Foreskin fibroblast (primary cell): ENCODE measurements at places on chromosomes 5 and 9.

GRCh38 chr5:26259081-26259480 is 779.3 kb downstream of the CDH9 start:
- DNase-seq = no peak

- DNase-seq = no peak
Observed at GRCh38 chr5:178213003-178213461, 8.7 kb downstream of the HNRNPAB start.

DNA sequence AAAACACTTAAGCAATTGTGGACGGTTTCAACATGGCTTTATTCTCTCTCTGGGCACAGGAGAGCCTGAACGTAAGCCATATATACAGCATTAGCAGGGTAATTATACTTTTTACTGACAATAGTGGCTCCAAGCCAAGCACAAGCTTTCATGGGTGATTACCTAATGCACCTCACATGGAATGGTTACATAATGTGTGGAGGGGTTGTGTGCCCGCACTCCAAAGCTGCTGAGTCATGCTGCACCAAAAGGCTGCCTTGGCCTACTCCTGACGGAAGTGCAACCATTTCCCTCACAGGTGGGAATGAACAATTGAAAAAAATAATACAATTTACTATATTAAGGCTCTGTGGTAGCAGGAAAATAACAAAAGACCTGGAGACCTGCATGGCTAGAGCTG is 86.5 kb upstream of the ATP10B start:
- no peak for DNase-seq

DNA sequence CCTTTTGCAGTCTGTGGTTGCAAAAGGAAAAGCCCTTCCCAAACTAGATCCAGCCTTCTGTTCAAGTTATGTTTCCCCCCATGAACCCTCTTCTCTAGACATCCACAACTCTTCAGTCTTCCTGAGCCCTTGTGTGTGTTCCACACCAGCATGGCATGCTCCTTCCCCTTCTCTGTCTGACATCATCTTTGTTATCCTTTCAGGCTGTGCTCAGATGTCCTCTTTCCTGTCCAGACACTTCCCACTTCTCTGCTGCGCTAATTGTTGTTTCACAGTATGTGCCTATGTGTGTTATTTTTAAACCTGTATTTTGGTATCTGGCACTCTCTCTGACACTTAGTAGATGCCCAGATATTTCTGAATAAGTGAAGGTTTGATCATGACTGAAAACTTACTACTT is 38.2 kb downstream of the FOCAD start:
- peak; percentile 19 for DNase-seq

DNA sequence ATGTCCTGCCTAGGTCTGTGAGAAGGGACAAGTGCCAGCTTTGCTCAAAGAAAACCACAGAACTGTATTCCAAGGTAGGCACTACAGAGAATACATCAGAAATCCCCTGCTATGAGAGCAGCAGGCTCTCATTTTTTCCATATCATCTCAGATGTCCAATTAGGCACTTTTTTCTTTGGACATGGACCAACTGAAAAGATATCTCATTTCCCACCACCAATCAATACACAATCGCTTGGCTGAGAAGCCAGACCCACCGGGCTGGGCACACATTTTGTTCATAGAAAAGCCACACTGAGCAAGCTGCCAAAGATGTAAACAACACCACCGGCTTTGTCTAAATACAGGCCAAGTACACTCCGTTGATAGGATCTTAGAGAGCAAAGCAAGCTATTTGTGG is 25.9 kb downstream of the STOM start:
- no peak for DNase-seq

- DNase-seq = peak; percentile 5
Observed at GRCh38 chr5:113382731-113383130, 52.1 kb downstream of the TSSK1B start.

GRCh38 chr9:86778761-86779160 is 168.5 kb downstream of the GAS1 start:
- DNase-seq = no peak

- DNase-seq = peak; percentile 37
Observed at GRCh38 chr9:35757226-35757891, 3.3 kb upstream of the MSMP start.

- DNase-seq = no peak
Observed at GRCh38 chr9:19920401-19920800, 131.6 kb upstream of the SLC24A2 start.

GRCh38 chr9:133075925-133076630 is 14.3 kb downstream of the CEL start:
- peak; percentile 76 for DNase-seq

DNA sequence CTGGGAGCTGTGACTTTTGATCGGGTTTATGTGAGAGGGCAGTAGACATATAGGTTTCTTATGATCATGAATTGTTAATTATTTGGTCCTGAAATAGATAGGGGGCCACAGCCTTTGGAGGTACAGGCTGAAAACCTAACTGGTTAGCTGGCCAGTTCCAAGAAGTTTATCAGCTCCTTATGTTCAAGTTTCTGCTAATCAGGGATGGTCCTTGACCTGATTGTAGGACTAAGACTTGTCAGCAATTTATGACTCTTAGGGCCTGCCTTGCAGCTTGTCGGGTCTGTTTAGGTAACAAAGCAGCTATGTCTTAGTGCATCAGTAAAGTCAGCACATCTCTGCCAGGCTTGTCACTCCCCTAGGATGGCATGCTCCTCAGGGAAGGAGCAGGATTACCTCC is 151.8 kb upstream of the RUSC2 start:
- DNase-seq = no peak
